ENCODE measurements at places on chromosomes 3 and 15. TPM values are rescaled to one million over a fixed set of nuclear protein-coding genes. Genes with fewer than 3 reads are reported as not detected.

The ROPN1 gene
- not detected for total RNA-seq

The ACKR4 gene
- total RNA-seq: 1.3 TPM

The CCDC39 gene
- total RNA-seq: not detected

The VGLL3 gene
- 0.22 TPM for total RNA-seq

The SLC38A3 gene
- under 0.01 TPM for total RNA-seq

The NEK10 gene
- total RNA-seq: 1.4 TPM

The SNX22 gene
- 0.20 TPM for total RNA-seq

The ARHGEF26 gene
- under 0.01 TPM for total RNA-seq
